ENCODE measurements at places on chromosomes 13 and 19.

DNA sequence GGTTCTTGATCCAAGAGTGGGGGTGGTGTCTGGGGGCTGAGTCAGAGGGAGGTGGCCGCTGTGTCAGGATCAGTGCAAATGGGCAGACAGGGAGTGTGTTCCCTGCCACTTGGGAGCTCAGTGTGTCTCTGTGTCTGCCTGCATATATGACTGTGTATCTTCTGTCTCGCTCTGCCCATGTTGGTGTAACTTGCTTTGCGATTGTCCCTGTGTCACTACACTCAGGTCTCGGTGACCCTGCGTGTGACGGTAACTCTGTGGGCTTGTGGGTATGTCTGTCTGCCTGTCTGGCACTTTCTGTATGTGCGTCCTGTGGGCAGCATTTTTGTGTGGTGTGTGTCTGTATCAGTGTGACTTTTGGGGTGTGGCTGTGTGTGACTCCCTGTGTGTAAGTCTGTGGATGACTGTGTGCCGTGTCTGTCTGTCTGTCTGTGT lies 8.2 kb upstream of the ERFL start:
- DNase-seq: no peak

DNA sequence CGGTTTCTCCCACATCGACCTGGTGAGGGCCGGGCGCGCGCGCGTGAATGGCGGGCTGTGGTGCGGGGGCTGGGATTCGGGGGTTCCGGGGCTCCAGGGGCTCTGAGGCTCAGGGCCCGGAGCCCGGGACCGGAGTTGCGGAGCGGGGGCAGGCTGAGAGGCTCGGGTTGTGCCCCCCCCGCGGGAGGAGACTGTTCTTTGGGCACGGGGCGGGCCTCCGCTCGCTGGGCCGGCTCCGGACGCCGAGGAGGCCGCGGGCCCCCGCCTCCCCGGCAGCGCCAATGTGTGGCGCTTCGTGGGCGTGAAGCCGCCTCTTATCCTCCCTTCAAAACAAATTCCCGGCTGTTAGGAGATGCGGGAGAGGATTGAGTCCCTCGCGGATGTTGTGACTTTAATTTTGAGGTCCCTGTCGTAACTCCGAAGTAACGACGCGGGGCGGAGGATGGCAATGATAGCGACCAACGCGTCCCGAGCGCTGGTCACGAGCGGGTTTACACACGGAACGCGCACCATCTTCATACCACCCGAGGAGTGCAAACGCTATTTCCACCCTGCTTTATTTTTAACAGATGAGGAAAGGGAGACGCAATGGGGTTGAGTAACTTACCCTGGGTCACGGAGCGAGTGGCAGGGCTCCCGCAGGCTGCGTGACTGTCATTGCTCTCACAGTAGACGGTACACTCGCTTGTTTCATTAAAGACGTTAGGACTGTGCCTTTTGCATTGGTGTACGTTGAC lies 536 bp downstream of the UBA2 start:
- DNase-seq: peak; percentile 28

DNA sequence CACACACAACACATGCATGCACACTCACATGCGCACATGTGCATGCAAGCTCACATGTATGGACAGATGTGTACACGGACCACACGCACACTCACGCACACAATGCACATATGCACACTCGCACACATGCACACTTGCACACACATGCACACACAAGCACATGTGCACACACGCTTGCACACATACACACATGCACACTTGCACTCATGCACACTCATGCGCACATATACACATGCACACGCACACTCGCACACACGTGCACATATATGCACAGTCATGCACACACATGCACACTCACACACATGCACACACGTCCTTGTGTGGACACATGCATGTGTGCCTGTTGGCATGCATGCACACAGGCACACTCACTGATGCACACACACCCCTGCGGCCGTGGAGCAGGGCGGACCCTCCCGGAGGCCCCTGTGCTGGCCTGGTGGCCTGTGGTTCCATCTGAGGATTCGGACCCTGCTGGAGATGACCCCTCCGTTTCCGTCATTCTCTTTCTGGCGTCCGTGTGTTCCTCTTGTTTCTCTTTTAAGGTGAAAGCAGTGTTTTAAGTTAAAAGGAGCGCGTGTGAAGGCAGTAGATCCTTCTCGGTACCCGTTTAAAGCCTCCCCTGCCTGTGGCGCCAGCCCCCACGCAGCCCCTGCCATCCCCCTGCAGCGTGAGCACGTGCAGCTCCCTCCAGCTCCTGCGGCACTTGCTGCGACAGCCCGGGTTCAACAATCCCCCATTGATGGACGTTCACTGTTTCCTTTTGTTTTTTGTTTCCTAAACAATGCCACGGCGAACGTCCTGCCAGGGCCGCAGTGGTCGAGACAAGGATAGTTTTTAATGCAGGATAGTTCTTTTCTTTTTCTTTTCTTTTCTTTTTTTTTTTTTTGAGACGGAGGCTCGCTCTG lies 5.6 kb downstream of the NDUFS7 start:
- DNase-seq: no peak

GRCh38 chr19:14450168-14450874 lies 17.2 kb downstream of the PKN1 start:
- DNase-seq: peak; percentile 63

GRCh38 chr13:44299152-44299943 lies 74.3 kb upstream of the SERP2 start:
- DNase-seq: peak; percentile 64

GRCh38 chr19:7746903-7747884 lies at the start of gene CD209:
CD209 (minus strand) TSS chr19:7747534; CDS start chr19:7747511, 23 bp downstream.
- no peak for DNase-seq

All from fibroblast of mammary gland (primary cell).